ENCODE measurements at places on chromosomes 2 and 18.

GRCh38 chr2:95526360-95527341 is 42.1 kb upstream of the TRIM43B start:
- peak; percentile 74 for DNase-seq

DNA sequence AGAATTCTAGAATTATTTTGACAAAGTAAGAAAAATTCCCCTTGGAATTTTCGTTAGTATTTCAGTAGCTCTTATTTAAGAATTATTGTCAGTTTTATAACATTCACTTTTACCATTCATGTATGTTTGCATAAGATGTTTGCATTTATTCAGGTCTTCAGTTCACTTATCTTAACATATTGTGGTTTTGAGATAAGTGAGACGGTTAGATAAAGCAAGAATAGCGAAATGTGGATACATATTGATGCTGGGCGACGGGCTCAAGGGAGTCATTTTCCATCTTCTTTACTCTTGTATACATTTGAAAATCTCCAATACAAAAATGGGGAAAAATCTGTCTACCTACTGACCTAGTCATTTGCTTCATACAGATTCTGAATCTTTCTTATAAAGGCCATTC is 156.7 kb upstream of the HDAC4 start:
- DNase-seq: no peak

DNA sequence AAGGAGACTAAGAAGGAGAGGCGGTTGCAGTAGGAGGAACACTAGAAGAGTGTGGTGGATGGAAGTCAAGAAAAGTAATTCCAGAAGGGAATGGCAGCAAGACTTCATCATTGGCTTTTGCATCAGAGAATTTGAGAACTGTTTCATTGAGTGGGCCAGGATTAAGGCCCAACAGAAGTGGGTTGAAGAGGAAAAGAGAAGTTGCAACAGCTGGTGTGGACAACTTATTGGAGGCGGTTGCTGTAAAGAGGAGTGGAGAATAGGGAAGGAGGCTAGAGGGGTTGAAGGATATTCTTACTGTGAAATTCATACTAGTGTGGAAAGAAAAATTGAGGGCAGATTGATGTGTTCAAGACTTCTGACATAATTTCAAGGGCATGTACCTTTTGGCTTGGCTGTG is 168.7 kb upstream of the FN1 start:
- DNase-seq: no peak

GRCh38 chr18:36045241-36045991 is 21.9 kb downstream of the RPRD1A start:
- DNase-seq: no peak

GRCh38 chr2:229714080-229714735 is at the start of gene DNER:
TSS of gene DNER (minus strand) at chr2:229714555. CDS start at chr2:229714423, 132 bp downstream.
- peak; percentile 54 for DNase-seq

- DNase-seq: no peak
Observed at GRCh38 chr2:18425210-18425703, 135.2 kb downstream of the RDH14 start.

- DNase-seq: no peak
Observed at GRCh38 chr2:191857259-191857805, 10.4 kb upstream of the CAVIN2 start.

DNA sequence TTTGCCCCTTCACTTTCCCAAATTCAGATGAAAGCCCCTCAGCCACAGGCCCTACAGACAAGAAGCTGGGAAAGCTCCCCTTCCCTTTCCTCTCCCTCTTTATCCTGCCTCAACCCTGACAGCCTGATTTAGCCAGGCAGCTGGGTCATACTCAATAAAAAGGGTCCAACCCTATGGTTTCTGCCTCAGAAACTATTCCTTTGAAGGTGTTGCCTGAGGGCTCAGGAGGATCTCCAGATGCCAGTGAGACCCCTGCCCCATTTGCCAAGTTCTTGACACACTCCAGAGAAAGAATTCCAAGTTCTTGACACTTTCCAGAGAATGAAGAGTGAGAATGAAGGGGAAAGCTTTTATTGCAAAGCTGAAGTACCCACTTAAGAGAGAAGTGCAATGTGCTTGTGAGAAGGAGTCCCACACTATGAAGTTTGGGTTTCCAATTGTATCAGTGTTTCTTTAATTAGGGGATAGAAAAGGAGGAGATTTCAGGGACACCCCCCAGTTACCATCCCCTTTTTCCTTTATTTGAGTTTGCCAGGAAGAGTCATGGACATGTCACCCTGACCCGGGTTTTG is 576.2 kb downstream of the METTL4 start:
- no peak for DNase-seq

GRCh38 chr2:101188683-101189405 is 37.7 kb upstream of the TBC1D8 start:
- DNase-seq: peak; percentile 5

- DNase-seq: no peak
Observed at GRCh38 chr18:64017870-64018269, 48.0 kb downstream of the SERPINB8 start.

DNA sequence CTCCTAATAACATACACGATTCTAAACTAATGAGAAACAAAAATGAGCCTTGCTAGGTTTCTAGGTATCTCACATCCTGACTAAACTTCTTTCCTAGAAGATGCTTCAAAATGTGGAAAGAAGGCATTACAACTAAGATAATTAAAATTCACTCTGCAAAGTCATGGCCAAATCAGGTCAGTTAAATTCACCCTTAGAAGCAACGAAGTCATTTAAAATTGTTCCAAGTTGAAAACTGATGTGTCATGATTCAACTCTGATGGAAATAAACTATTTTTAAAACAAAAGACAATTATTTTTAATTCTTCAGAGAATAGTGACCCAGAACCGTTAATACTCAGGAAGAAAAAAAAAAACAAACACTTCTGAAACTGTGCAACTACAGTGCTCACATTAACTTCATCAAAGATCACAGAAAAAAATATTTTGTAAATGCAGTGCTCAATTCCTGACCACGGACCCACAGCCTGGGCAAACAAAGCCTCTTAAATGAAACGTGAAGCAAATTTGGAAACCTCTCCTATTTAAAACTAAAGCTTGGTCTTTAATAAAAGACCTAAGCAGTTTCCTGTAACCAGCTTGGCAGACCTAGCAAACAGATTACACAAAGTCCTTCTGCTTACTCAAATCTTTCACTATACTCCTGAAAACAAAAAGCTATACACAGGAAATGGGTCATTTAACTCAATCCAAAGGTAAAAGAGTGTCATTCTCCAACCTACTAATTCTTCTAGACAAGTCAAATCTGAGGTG is 39.0 kb downstream of the CHN1 start:
- DNase-seq: no peak

GRCh38 chr2:65939687-65940086 is 495.2 kb upstream of the MEIS1 start:
- no peak for DNase-seq

- no peak for DNase-seq
Observed at GRCh38 chr2:76429374-76429773, 718.7 kb upstream of the GCFC2 start.

- no peak for DNase-seq
Observed at GRCh38 chr18:46212398-46212797, 108.2 kb downstream of the HAUS1 start.

DNA sequence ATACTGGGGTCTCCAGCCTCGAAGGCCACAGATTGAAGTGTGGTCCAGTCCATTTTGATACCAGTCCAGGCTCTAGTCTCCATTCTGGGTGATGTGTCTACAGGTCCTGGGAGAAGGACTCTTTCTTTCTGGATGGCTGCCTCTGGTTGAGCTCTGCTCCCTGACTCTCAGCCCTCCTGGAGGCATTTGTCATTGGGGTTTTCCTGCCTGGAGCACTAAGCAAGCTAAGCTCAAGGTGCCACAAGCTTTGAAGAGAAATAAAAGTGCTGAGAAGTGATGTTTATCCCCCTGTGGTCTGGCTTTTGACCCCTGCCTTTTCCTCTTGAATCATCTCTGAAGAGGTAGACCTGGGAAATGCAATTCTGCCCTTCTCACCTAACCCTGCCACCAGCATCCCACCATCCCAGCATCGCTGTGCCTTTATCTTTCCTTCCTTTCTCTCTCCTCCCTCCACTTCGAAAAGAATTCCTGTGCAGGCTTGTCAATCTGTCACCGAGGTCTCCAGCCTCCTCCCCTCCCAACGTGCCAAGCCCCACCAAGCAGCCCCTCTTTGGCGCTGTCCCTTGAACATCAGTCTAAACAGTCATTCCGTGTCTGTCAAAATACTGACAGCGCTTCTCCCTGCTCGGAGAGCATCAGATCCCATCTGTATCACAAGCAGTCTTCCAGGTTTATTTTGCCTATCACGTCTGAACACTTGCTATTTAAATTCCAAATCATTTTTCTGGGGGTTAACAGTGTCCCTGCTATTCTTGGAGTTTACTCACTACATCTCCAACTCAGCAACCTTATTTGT is 334.6 kb upstream of the SLC14A2 start:
- DNase-seq: no peak

GRCh38 chr2:182128821-182129707 is 143.4 kb downstream of the PPP1R1C start:
- no peak for DNase-seq

GRCh38 chr18:62524440-62525200 is 1.8 kb downstream of the ZCCHC2 start:
- DNase-seq: peak; percentile 51

DNA sequence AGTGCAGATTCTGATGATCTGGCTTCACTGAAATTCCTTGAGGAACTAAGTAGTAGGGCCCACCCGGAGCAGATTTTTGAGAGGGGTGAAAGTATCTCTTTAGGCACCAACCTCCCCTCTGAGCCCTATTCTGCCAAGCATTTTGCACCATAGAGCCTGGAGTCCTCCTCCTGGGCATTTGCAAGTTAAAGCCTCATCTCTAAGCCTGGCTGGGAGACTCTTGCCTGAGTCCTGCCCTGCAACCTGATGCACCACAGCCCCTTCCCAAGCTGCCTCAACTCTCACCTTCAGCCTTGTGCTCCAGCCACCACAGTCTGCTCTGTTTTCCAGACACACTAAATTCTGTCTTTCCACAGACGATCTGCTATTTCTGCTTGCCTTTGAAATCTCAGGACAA is 79.6 kb upstream of the PKDCC start:
- no peak for DNase-seq

DNA sequence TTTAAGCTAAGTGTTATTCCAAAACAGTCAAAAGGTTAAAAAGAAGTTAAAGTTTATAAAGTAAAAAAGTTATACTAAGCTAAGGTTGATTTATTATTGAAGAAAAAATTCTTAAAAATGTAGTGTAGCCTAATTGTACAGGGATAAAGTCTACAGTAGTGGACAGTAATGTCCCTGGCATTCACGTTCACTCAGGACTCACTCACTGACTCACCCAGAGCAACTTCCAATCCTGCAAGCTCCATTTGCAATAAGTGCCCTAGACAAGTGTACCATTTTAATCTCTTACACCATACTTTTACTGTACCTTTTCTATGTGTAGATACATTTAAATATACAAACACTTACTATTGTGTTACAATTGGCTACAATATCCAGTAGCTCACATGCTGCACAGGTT is 86.1 kb downstream of the CACNB4 start:
- no peak for DNase-seq

- DNase-seq: no peak
Observed at GRCh38 chr2:165920748-165921147, 32.8 kb downstream of the TTC21B start.
